SK-N-DZ (cell line): ENCODE measurements at places on chromosomes 13 and 19.

DNA sequence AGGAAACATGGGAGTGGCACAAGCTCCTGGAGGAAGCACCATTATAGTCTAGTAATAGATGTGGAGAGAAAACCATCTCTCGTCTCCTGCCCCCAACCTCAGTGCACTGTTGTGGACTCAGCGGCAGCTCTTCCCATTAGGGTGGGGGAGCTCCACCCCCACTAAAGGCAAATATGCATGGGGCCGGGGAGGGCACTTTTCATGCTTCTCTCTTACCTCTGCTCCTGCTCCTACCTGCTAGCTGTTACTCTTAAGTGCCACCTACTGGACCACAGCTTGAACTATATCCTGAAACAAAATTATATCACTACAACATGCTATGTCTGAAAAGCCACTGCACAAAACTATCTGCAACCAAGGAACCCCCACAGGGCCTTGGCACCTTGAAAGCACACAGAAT is 112.6 kb upstream of the DACH1 start:
- peak; percentile 10 for DNase-seq

DNA sequence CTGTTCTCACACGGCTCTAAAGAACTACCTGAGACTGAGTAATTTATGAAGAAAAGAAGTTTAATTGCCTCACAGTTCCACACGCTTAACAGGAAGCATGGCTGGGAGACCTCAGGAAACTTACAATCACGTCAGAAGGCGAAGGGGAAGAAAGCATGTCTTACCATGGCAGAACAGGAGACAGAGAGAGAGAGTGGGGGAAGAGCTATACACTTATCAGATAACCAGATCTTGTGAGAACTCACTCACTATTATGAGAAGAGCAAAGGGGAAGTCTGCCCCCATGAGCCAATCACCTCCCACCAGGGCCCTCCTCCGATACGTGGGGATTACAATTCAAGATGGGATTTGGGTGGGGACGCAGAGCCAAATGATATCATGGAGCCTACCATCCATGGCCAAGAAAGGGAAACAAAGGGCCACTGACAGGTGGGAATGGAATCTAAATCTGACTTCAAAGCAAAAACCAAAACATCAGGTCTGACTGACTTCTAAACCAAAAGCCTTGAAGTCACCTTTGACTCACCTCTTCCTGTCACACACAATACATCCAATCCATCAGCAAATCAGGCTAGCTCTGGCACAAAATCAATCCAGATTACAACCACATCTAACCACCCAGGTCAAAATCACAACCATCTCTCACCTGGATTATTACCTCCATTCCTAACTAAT is 189.7 kb downstream of the ENOX1 start:
- no peak for DNase-seq

DNA sequence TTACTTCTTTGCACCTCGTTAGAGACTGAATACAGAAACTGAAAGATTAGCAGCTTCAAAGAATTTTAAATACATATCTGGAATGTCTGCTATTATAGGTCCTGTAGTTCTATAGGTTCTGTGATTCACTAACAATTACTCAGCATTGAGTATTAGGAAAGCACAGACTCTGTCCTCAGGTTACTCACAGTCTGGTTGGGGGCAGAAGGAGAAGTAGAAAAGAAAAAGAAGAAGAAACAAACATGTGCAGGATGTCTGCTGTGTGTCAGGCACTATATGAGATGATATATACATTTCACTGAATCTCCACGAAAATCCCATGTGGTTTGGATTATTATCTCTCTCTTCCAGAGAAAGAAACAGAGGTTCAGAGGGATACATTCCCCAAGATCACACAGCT is 40.1 kb downstream of the SERTM1 start:
- DNase-seq = peak; percentile 10

DNA sequence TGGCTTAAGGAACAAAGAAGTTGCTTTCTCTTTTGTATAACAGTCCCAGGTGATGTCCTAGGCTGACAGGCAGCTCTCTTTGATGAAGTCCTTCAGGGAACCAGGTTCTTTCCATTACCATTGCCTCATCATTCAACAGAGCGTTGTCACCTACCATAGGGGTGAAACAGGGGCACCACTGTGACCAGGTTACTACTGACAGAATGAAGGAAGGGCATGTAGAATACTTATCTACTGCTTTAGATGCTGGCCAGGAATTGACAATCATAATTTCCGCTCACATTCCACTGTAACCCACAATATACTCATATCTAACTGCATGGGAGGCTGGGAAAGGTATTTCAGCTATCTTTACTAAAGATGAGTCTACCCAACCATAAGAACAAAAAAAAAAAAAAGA is 148.0 kb upstream of the FNDC3A start:
- no peak for DNase-seq

- no peak for DNase-seq
These were observed 553.1 kb downstream of the IRS2 start for GRCh38 chr13:109233293-109233692.

GRCh38 chr19:20453425-20453935 is 112.1 kb downstream of the ZNF737 start:
- DNase-seq = no peak

DNA sequence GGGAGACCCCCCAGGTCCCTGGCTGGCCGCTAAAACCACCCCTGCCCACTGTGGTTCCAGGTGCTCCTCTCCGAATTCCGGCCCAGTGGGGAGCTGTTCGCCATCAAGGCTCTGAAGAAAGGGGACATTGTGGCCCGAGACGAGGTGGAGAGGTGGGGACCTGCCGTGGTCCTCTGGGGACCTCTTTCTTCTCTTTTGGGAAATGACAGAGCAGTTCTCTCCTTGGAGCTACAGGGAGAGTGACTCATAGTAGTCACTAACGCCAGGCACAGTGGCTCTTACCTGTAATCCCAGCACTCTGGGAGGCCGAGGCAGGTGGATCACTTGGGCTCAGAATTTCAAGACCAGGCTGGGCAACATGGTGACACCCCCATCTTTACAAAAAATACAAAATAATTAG is 7.3 kb downstream of the PTGER1 start:
- DNase-seq = no peak

DNA sequence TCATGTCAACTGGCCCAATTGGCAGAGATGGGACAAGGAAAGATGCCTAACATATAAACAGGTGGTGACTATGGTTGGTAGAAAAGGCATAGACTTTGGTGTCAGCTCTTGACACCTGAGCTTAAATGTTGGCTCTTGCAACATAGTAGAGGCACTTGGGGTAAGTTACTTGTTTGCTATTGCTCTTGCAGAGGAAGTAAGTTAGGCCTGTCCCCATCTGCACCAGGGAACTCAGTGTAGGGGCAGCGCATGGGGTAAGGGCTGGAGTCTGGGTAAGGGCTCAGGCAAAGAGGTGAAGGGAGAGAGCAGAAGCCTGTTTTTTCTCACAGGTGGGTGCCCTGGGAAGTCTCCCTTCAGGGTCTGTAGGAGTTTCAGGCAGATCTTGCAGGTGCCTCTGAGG is 27.6 kb downstream of the ERICH6B start:
- no peak for DNase-seq

DNA sequence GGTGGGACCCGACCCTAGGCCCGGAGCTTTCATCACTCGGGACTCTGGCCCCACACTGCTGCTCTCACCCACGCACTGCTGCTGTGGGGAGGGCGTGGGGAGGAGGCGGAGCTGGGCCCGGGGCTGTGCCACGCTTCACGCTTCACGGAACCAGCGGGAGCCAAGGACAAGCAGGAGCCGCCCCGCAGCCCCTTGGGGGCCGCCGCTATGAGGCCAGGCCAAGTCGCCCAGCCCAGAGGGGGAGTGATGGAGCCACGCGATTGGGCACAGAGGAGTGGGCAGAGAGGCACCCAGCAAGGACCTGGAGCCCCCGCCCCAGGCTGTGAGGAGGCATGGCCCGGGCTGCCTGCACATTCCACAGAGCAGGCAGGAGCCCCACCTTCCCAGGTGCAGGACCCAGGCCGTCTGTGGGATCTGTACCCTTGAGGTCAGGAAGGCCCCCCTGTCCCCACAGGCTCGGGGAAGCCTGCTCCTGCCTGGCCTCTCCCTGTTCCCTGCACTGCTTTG is 10.2 kb upstream of the SUPT20H start:
- DNase-seq = no peak

- DNase-seq = no peak
These were observed 10.6 kb upstream of the RAB20 start for GRCh38 chr13:110571896-110572777.

GRCh38 chr19:11745869-11746268 is 7.1 kb upstream of the ZNF823 start:
- DNase-seq = no peak

DNA sequence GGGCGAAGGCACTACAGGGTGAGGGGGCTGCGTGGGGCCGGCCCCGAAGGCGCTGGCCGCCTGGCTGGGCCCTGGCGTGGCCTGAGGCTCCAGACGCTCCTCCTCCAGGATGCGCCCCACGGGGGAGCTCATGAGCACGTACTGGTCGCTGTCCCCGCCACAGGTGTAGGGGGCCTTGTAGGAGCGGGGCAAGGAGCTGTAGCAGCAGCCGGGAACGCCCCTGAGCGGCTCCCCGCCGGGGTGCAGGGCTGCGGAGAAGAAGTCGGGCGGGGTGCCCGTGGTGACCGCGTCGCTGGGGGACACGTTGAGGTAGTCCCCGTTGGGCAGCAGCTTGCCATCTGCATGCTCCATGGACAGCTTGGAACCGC is 3.0 kb downstream of the IRS2 start:
- DNase-seq = no peak

DNA sequence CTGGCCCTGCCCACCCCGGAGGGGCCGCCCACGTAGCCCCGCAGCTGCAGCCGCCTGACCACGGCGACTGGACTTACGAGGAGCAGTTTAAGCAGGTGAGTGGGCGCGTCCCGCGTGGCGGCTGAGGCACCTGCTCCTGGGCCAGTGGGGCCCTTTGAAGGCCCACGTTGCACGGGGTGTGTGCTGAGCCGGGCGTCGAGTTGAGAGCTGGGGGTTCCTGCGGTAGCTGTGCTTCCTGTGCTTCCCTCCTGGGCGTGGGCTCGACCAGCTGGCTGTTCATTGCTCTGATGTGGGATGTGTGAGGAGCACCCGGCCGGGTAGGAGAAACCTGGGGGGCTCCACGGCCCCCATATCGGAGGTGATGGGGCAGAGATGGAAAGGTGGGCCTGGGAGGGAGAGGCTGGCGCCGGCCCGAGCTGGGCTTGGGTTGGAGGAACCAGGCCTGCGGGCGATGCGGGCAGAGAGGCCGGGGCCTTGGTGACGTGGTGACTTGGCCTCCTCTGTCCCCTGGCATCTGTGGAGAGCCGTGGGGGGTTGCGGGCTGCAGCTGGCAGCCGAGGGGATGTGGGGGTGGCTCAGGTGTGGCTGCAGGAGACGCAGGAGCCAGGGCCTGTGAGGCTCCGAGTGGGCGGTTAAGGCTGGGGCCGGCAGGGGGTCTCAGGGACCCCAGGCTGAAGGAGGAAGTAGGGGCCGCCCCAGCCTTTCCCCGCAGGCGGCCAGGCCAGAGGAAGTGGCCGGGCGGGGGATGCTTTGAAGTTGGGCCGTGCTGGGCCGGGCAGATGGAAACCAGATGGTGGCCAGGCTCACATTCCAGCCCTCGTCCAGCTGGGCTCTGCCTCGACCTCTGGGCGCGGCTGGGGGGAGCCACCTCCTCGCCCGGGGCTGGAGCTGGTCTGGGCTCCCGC is 7.1 kb downstream of the ARID3A start:
- peak; percentile 67 for DNase-seq

DNA sequence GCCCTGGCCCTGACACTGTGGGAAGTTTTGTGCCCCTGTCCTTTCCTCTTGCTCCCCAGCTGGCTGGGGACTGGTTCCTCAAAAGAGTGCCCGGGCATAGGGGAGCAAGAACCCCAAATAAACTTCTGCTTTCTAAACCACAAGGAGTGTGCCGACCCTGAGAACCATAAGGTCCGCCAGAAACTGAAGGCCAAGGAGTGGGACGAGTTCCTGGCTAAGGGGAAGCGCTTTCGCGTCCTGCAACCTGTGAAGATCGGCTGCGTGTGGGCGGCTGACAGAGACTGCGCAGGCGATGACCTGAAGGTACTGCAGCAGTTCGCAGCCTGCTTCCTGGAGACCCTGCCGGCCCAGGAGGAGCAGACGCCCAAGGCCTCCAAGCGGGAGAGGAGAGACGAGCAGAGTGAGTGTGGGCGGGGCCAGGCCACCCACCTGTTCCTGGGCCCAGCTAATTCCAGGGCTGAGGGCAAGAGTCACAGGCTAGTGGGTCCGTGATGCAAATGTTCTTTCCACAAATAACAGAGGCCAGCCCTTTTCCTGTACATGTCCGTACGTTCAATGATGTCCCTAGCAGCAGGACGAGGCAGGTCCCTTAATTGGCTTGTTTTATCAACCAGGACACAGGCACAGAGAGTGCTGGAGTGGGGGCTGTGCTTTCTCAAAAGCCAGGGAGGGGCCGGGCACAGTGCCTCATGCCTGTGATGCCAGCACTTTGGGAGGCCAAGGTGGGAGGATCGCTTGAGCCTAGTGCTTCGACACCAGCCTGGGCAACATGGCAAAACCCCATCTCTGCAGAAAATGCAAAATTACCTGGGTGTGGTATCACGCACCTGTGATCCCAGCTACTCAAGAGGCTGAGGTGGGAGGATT is 25.6 kb downstream of the UBXN6 start:
- DNase-seq = no peak

DNA sequence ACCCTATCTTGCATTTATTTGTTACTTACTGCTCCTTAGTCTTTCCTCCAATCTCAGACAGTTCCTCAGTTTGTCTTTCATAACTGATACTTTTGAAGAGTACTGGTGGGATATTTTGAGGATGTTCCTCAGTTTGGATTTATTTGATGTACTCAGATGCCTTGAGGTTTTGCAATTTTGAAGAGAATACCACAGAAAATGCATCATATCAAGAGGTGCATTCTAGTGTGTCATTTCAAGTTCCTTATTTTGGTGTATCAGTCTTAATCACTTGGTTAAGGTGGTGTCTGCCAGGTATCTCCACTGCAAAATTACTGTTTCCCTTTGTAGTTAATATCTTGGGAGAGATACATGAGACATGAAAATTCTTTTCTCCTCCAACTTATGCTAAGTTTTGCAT is 75.1 kb downstream of the URI1 start:
- DNase-seq = no peak

DNA sequence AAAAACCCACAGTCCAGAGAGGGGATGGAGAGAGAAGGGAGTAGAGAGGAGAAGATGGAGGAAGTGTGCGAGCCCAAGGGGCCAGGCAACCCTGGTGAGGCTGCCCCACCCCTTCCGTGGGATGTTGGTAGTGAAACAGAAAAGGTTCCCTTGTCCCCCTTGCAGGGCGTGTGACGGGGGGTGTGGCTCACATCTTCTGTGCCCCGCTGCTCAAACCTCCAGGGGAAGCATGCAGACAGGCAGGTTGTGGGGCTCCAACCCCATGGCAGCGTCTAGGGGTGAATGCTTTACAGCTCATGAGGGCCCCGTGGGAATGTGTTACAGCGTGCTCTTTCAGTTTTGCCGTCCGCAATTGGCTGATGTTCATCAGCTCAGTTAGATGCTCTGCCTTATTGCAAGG is 14.7 kb upstream of the EVI5L start:
- no peak for DNase-seq

DNA sequence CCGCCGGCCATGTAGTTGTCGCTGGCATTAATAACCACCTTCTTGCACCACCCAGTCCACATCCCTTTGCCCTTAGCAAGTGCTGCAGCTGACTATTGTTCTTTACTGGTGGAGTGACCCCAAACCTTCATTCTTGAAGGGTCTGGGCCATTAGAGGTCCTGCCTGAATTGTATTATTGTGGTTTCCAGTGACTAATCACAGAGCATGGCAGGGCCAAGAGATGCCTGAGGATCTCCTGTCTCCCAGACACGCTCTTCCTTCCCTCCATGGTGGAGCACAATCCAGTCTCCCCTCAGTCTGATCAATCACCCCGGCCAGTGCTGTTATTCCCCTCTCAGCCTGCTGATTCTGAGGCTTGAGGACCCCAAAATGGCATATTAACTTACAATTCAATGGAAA is 39.0 kb downstream of the C1QTNF9 start:
- DNase-seq = no peak
